AG04449 (cell line): ENCODE measurements at places on chromosomes 2 and 18.

DNA sequence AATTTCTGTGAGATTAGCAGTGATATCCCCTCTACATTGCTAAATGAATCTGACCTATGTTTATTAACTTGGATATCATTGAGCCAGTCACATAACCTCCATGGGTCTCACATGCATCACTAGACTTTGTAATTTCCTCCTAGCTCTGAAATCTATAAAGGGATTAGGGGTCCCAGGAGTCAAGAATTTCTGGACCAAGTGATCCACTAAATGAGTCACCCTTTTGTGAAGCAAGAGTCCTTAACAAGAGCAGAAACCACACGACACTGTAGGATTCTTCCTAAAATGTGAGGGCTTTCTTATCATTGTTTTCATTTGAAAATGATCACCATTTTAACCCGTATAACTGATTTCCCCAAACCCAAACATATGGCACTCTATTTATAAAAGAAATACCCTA, 90.3 kb downstream of the DHRS9 start:
- no peak for DNase-seq

DNA sequence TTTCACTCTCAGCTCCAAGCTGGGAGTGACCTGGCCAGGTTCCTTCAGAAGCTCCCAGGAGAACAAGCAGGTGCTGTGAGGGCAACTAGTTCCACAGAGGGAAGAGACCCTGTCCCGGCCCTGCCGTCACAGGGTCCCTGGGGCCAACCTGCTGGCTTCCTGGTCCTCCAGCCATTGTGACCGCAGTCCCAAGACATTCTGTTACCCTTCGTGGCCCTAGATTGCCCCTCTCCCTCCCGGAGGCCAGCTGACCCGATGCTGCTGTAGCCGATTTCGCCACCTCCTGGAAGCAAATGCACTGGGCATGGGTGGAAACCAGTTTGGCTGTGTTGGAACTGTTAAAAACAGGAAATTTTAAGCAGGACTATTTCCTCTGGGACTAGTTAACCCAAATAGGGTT, 55.4 kb downstream of the EPAS1 start:
- no peak for DNase-seq

GRCh38 chr18:37668971-37669747, 103.6 kb upstream of the CELF4 start:
- no peak for DNase-seq

DNA sequence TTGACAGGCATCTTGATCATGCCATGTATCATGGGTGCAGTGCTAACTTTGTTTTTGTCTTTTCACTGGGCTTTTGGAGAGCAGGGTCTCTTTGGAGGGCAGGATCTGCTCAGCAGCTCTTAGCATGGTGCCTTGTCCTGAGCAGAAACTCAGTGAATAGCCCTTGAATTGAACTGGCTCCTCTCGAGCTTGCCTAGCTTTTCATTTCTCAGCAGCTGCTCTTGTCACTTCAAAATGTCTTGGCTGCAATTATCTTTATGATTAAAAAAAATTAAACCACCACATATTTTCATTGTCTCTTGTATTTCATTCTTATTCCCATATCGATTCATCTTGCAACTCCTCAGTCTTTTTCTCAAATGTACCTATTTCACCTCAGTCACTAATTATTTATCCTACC, 50.5 kb downstream of the CCDC85A start:
- no peak for DNase-seq

DNA sequence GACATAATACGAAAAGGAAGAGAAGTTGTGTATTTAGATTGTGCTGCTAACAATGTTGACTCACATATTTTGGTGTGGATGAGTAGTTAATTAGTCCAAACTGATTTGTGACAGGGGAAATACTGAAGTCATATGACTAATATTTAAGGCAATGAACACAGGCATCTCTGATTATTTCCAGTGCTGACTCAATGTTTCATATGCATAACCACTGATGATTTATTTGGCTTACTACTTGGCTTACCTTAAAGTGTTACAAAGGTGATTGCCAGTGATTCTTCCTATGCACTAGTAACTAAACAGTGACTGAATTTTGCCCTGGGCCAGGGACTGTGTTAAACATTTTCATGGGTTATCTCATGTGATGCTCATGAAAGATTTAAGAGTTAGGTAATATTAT, 722.6 kb downstream of the METTL4 start:
- DNase-seq, result no peak

GRCh38 chr2:176240301-176240700, 28.9 kb upstream of the MTX2 start:
- no peak for DNase-seq

- peak; percentile 38 for DNase-seq
Observed at GRCh38 chr2:61763605-61764034, 90.2 kb downstream of the FAM161A start.

GRCh38 chr2:1674276-1674675, 70.0 kb downstream of the PXDN start:
- DNase-seq, result no peak

DNA sequence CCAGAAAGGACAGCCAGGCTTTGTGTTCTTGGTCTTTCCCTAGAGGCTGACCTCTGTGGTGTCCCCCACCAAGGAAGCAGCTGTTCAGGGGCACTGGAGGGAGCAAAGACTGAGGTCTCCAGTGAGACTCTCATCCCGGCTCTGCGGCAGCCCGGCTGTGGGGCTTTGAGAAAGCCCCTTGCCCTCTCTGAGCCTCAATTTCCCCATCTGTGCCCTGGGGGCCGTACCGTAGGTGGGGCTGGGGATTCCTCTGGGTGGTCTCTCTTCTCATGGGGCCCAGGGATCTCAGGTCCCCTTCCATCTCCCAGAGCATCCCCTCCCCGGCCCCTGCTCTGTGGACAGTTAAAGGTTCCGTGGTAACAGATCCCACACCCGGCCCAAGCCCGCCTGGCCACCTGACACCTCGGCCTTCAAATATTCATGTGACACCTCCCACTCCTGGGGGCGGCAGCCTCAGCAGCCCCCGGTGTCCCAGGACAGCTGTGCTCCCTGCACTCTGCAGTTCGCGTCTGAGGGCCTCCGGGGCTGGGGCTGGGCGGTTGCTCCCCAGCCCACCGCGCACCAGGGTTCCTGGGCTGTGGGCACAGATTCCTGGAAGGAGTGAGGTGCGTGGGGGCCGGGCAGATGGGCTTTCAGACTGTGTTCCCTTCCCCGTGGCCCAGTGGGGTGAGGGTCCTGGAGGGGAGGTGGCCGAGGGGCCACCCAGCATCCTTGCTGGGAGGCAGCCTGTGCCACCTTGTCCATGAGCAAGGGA, 15.1 kb upstream of the KLHL30 start:
- no peak for DNase-seq

DNA sequence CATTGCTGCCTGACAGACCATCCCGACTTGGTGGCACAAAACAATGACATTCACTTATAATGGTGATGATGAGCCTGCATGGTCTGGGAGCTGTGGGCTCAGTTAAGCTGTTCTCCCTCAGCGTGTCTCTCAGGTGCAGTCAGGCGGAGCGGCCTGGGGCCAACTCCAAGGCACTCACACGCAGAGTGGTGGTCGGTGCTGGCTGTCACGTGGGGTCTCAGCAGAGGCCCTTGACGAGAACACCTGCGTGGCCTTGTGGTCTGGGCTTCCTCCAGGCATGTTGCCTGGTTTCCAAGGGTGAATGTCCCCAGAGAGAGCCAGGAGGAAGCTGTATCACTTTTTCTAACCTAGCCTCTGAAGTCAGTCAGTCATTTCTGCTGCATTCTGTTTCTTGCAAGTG, 29.8 kb downstream of the ARMC9 start:
- no peak for DNase-seq

DNA sequence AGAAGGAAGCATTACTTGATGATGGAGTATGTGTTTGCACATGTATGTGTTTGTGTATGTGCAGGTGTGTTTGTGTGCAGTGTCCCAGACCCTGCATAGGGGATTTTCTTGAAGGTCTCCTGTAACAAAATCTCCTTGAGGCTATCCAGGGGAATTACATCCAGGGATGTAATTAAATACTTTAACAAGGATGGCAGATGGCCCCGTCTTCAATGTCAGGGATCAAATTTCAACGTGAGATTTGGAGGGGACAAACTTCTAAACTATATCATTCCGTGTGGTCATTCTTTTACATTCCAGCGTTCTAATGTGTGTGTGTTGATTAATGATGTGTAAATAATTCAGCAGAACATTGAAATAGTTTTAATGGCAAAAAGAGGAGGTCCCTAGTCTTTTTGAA, 3.3 kb downstream of the UGT1A9 start:
- DNase-seq, result no peak

DNA sequence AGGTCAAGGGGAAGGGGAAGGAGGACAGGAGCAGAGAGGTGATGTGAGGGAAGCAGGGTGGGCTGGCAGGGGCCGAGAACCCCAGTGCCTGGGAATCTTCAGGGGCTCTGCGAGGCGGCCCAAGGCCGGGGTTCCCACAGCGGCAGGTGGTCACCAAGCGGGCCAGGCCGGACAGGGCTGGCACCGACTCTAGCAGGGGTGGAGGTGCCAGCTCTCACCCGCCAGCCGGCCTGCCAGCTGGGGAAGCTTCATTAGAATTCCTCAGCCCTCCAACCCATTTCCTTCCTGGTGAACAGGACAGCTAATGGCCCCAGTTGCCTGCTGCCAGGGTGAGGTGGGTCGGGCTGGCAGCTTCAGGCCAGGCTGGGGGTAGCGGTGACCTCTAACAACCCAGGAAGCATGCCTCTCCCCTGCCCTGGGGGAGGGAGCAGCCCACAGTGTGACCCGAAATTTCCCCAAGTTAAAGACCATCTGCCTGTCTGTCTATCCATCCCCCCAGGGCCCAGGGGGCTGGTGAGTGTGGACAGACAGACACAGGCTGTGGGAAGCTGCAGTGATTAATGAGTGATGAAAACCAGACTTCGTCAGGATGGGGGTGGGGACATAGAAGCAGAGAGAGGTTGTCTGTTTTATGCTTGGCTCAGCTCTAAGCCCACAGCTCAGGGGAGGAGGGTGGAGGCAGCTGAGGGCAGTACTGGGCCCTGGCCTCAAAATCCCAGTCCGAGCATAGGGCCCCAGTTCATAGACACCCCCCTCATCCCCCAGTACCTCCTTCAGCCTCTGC, 144.1 kb downstream of the ZFP36L2 start:
- DNase-seq, result no peak

- no peak for DNase-seq
Observed at GRCh38 chr2:157246765-157247407, 10.6 kb upstream of the GALNT5 start.

- DNase-seq, result no peak
Observed at GRCh38 chr2:20135631-20136050, 84.2 kb upstream of the LAPTM4A start.

- no peak for DNase-seq
Observed at GRCh38 chr18:37375181-37375580, 190.4 kb downstream of the CELF4 start.

GRCh38 chr2:151872463-151872862, 44.2 kb upstream of the ARL5A start:
- DNase-seq, result no peak

DNA sequence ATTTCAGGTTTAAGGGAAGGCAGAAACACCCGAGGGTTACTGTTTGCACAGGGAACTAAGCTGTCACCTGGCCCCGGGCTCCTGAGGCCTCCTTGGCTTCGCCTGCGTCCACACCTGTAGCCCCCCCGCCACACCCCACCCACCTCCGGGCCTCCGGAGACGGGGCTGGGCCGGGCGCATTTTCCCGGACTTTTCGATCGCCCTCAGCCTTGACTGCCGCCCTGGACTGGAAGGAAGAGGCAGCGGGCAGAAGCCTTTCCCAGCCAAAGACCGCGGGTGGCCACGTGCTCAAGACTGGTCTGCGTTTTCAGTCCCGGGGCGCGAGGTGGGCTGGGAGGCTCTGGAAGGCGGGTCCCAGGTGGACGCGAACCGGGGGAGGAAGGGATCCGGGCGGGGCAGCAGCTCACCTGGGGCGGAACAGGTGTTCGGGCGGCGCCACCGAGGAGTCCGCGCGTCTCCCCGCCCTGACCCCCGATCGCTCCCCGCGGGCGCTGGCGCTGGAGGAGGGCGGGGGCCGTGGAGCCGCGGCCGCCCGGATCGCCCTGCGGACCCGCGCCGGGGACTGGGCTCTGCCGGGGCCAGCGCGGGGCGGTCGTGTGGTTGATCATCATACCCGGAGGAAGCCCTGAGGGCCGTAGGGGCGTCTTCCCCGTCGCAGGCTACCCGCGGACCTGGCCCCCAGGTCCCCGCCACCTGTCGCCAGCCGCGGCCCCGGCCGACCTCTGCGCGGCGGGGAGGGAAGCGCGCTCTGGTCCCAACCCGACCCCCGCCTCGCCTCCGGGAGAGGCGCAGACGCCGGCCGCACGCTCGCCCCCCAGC, 3.2 kb downstream of the ID2 start:
- no peak for DNase-seq
